ENCODE measurements at places on chromosomes 7 and 10.

DNA sequence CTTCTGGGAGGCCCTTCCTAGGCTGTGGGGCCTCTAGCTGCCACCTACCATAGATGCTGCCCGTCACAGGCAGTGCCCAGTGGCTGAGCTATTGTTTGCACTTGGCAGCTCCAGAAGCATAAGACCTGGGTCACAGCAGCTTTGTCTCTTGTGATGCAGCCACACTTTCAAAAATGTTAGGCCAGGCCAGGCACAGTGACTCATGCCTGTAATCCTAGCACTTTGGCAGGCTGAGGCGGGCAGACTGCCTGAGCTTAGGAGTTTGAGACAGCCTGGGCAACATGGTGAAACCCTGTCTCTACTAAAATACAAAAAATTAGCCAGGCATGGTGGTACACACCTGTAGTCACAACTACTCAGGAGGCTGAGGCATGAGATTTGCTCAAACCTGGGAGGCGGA, 9.5 kb upstream of the KAZALD1 start:
- no peak for DNase-seq
- peaks cover 17% of the 10 kb centered on the region for H3K4me1 ChIP-seq
- peaks cover 4% of the 10 kb centered on the region for H3K36me3 ChIP-seq
- peaks cover 51% of the 10 kb centered on the region for H3K27me3 ChIP-seq
- H3K4me3 ChIP-seq: no peak overlapping the region
- H3K27ac ChIP-seq: no peak overlapping the region

- H3K4me1 ChIP-seq: peaks cover 12% of the 10 kb centered on the region
- H3K27ac ChIP-seq: no peak overlapping the region
- DNase-seq: no peak
Measured at GRCh38 chr10:4004144-4004543, 219.1 kb upstream of the KLF6 start.

DNA sequence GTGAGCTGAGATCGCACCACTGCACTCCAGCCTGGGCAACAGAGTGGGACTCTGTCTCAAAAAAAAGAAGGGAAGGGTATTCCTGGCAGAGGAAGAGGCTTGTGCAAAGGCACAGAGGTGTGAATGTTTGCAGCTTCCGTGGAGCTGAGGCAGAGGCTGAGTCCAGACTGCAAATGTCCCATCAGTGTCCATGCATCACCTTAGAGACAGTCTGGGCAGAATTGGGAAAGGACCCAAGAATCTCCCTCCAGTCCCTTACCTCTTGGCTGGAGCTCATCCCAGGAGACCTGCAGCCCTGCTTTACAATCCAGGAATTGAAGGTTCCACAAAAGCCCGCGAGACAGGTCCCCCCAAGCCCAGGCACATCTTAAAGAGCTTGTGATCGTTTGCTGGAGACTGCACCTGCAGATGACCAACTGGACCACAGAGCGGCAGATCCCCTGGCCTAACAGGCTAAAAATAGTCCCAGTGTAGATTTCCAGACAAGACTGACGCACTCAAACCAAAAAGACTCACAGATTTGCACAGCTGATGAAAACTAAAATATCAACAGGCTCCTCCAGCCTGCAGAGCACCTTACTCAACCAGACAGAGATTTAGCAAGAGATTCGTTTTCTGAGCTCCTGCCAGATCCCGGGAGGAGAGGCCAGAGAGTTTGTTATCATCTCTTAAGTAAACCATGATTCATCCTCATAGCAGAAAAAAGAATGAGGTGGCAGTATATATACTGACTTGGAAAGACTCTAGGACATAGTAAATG, 22.9 kb upstream of the NANOS1 start:
- DNase-seq: no peak
- H3K36me3 ChIP-seq: no peaks in the 10 kb centered on the region
- H3K4me3 ChIP-seq: no peak overlapping the region
- no peaks in the 10 kb centered on the region for H3K27me3 ChIP-seq
- H3K4me1 ChIP-seq: no peaks in the 10 kb centered on the region

DNA sequence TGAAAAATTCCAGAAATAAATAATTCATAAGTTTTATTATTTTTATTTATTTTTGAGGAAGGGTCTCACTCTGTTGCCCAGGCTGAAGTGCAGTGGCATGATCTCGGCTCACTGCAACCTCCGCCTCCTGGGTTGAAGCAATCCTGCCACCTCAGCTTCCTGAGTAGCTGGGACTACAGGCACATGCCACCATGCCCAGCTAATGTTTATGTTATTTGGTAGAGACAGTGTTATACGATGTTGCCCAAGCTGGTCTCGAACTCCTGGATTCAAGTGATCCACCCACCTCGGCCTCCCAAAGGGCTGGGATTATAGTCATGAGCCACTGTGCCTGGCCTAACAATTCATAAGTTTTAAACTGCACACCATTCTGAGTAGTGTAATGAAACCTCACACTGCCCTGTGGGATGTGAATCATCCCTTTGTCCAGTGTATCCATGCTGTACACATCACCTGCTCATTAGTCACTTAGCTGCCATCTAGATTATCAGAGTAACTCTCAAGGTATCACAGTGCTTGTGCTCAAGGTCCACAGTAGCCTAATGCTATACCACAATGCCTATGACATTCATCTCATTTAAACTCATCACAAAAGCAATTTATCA, 17.9 kb downstream of the RTKN2 start:
- no peak overlapping the region for H3K4me3 ChIP-seq
- H3K36me3 ChIP-seq: peaks cover 9% of the 10 kb centered on the region
- no peak for DNase-seq
- H3K27ac ChIP-seq: no peak overlapping the region
- no peaks in the 10 kb centered on the region for H3K27me3 ChIP-seq

GRCh38 chr7:1693419-1693990, 23.4 kb downstream of the ELFN1 start:
- H3K27me3 ChIP-seq: peaks cover 11% of the 10 kb centered on the region
- H3K36me3 ChIP-seq: peaks cover 7% of the 10 kb centered on the region
- no peak overlapping the region for H3K4me3 ChIP-seq
- peaks cover 12% of the 10 kb centered on the region for H3K4me1 ChIP-seq

GRCh38 chr10:84844461-84844860, 516.1 kb downstream of the CCSER2 start:
- no peak for DNase-seq
- H3K4me3 ChIP-seq: no peak overlapping the region
- H3K27me3 ChIP-seq: no peaks in the 10 kb centered on the region
- no peak overlapping the region for H3K27ac ChIP-seq
- no peaks in the 10 kb centered on the region for H3K36me3 ChIP-seq
- peaks cover 17% of the 10 kb centered on the region for H3K4me1 ChIP-seq

- no peaks in the 10 kb centered on the region for H3K27me3 ChIP-seq
- no peaks in the 10 kb centered on the region for H3K36me3 ChIP-seq
- H3K4me1 ChIP-seq: no peaks in the 10 kb centered on the region
- no peak overlapping the region for H3K4me3 ChIP-seq
- H3K27ac ChIP-seq: no peak overlapping the region
- no peak for DNase-seq
Measured at GRCh38 chr7:118153551-118154177, 30.3 kb upstream of the LSM8 start.

DNA sequence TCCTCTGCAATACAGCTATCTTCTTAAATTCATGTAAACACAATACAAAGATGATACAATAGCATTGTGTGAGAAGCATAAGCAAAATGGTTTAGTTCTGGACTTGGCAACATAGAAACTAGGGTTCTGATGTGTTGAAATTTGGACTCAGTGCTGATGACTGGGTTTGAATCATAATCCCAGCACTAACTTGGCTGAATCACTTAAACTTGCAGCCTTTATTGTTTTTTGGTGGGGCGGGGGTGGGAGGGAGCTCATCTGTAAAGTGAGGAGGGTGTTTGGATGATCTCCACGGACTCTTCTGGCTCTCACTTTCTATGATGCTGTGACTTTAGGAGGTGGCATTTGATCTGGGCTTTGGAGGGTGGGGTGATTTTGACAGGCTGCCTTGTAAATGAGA, 158.2 kb downstream of the WNT2 start:
- peaks cover 8% of the 10 kb centered on the region for H3K36me3 ChIP-seq
- DNase-seq: no peak
- H3K4me1 ChIP-seq: peaks cover 7% of the 10 kb centered on the region
- H3K27me3 ChIP-seq: no peaks in the 10 kb centered on the region
- H3K4me3 ChIP-seq: no peak overlapping the region

DNA sequence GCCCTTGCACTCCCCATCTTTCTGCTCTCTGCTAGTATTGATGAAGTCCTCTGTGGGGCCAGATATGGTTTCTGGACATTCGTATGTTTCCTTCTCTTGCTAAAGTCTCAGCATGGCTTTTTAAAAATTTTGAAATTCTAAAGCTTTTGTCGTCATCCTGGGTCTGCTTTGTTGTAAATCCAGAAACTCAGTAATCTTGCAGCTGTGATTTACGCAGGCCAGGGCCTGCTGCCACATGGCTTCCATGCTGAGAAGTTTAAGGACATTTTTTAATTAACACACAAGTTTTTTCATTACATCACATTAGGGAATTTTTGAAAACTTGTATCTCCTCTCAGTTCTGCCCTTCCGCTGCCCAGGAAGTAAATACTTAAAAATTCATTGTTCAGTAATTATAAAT, 686.1 kb upstream of the IGFBP3 start:
- no peak overlapping the region for H3K4me3 ChIP-seq
- H3K27ac ChIP-seq: no peak overlapping the region
- DNase-seq: no peak
- H3K27me3 ChIP-seq: no peaks in the 10 kb centered on the region
- peaks cover 20% of the 10 kb centered on the region for H3K4me1 ChIP-seq
- no peaks in the 10 kb centered on the region for H3K36me3 ChIP-seq

GRCh38 chr10:132336919-132337407, 5.0 kb downstream of the LRRC27 start:
- peaks cover 31% of the 10 kb centered on the region for H3K4me1 ChIP-seq
- no peaks in the 10 kb centered on the region for H3K27me3 ChIP-seq
- H3K36me3 ChIP-seq: peaks cover 6% of the 10 kb centered on the region
- H3K4me3 ChIP-seq: peak overlapping the region; percentile 42

GRCh38 chr7:148192491-148192890, 398.1 kb upstream of the C7orf33 start:
- no peak for DNase-seq
- no peak overlapping the region for H3K4me3 ChIP-seq
- H3K27me3 ChIP-seq: no peaks in the 10 kb centered on the region
- no peaks in the 10 kb centered on the region for H3K4me1 ChIP-seq
- no peaks in the 10 kb centered on the region for H3K36me3 ChIP-seq
- H3K27ac ChIP-seq: no peak overlapping the region

GRCh38 chr7:155980841-155981240, 168.6 kb upstream of the SHH start:
- no peaks in the 10 kb centered on the region for H3K4me1 ChIP-seq
- H3K27me3 ChIP-seq: peaks cover 28% of the 10 kb centered on the region
- no peak overlapping the region for H3K27ac ChIP-seq
- H3K36me3 ChIP-seq: no peaks in the 10 kb centered on the region
- peak; percentile 51 for DNase-seq

GRCh38 chr10:3969876-3970666, 185.1 kb upstream of the KLF6 start:
- H3K4me1 ChIP-seq: peaks cover 20% of the 10 kb centered on the region
- no peaks in the 10 kb centered on the region for H3K27me3 ChIP-seq
- H3K27ac ChIP-seq: peak overlapping the region; percentile 98
- peak overlapping the region; percentile 78 for H3K4me3 ChIP-seq
- peaks cover 4% of the 10 kb centered on the region for H3K36me3 ChIP-seq

DNA sequence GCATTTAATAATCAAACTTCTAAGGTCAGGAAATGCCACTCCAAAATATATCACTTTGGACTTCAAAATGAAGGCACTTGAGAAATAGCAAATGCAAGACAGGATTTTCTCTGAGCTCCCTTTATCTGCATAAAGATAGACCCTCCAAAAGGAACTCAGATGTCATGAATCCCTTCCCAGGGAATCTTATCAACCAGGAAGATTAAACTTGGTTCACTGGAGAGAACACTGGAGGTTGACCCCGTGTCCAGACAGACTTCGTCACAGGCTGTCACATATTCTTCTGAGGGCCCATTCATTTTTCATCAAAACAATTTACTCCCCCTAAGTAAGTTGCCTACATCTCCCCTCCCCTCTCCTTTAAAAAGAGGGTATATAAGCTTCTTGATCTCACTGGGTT, 21.2 kb downstream of the IFIT3 start:
- no peak overlapping the region for H3K4me3 ChIP-seq
- no peak overlapping the region for H3K27ac ChIP-seq
- no peaks in the 10 kb centered on the region for H3K27me3 ChIP-seq
- peaks cover 2% of the 10 kb centered on the region for H3K36me3 ChIP-seq
- no peak for DNase-seq
- peaks cover 51% of the 10 kb centered on the region for H3K4me1 ChIP-seq

GRCh38 chr7:158574308-158575036, 13.2 kb downstream of the PTPRN2 start:
- H3K4me1 ChIP-seq: no peaks in the 10 kb centered on the region
- H3K27ac ChIP-seq: no peak overlapping the region
- no peak overlapping the region for H3K4me3 ChIP-seq
- no peak for DNase-seq
- no peaks in the 10 kb centered on the region for H3K36me3 ChIP-seq

GRCh38 chr10:773562-774161, 84.2 kb upstream of the DIP2C start:
- no peaks in the 10 kb centered on the region for H3K36me3 ChIP-seq
- no peaks in the 10 kb centered on the region for H3K4me1 ChIP-seq
- DNase-seq: no peak
- no peak overlapping the region for H3K27ac ChIP-seq
- H3K27me3 ChIP-seq: no peaks in the 10 kb centered on the region

GRCh38 chr10:82228701-82229100, 353.7 kb downstream of the NRG3 start:
- H3K27me3 ChIP-seq: no peaks in the 10 kb centered on the region
- H3K27ac ChIP-seq: no peak overlapping the region
- H3K4me3 ChIP-seq: no peak overlapping the region
- H3K36me3 ChIP-seq: peaks cover under 1% of the 10 kb centered on the region

DNA sequence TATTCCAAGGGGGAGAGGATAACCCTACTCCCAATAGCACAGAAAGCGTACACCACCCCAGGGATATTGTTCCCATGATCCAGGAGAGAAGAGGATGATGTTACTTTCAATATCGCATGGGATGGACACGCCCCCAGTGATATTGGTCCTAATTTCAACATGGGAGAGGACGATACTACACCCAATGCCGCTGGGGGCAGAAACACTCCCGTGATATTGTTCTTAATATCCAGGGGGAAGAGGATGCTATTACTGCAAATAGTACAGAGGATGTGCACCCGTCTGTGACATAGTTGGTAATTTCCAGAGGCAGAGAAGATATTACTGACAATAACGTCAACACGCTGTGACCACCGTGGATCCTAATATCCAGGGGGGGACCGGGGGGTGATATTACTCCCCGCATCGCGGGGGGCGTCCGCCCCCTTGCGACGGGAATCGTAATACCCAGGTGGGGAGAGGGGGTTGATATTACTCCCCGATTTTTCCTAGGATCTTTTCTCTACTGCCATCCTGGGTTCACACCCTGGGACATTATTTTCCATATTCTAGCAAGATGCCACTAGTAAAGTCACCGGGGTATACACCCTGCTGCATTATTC, 16.6 kb downstream of the MEIG1 start:
- no peak for DNase-seq
- no peaks in the 10 kb centered on the region for H3K4me1 ChIP-seq
- peaks cover 23% of the 10 kb centered on the region for H3K27me3 ChIP-seq
- H3K36me3 ChIP-seq: no peaks in the 10 kb centered on the region
- H3K27ac ChIP-seq: no peak overlapping the region
- H3K4me3 ChIP-seq: no peak overlapping the region

DNA sequence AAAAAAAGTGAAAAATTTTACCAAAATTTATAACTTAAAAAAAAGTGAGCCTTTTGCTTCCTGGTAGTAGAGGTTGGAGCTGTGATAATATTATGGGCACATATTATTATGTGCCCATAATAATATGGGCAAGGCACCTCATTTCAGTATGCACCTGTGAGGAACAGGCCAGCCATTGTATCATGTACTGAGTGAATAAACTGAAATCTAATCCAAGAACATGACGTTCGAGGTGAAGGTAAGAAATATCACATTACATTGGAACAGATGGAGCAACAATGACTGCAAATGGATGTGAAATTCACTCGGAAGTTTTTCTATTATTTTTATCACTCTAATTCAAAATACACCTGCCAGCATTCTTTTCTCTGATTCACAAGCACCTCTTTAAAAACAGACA, 216.0 kb downstream of the KLF6 start:
- H3K27ac ChIP-seq: no peak overlapping the region
- no peaks in the 10 kb centered on the region for H3K27me3 ChIP-seq
- no peaks in the 10 kb centered on the region for H3K36me3 ChIP-seq

Data from type B pancreatic cell (in vitro differentiated cells).